ENCODE measurements at places on chromosomes 13 and 19.

DNA sequence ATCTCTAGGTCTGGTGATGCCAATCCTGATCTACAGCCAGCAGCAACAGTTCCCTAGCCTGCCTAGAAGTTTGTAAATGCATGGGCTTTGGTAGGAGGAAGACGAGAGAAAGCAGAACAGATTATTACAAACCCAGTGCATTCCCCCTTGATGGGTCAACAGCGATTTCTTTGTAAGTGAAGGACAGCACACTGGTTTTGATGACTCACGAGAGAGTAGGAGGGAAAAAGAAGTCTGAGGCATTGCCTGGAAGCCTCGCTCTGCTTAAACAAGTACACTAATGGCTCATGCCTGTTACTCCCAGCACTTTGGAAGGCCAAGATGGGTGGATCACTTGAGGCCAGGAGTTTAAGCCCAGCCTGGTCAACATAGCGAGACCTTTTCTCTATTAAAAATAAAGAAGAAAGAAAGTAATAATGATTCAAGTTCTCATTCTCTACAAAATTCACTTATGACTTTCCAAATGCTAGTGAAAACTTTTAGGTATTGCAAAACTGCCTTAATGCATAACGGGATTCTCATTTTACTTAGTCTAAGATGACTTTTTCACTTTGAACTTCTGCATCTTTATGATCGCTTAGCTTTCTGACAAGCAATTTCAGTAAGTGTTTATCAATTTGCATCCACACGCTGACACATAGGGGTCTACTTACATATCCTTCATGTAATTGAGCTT is 47.7 kb upstream of the USPL1 start:
- DNase-seq, result no peak

- no peak for DNase-seq
These were observed 108.6 kb downstream of the ELF1 start for GRCh38 chr13:40910324-40911050.

DNA sequence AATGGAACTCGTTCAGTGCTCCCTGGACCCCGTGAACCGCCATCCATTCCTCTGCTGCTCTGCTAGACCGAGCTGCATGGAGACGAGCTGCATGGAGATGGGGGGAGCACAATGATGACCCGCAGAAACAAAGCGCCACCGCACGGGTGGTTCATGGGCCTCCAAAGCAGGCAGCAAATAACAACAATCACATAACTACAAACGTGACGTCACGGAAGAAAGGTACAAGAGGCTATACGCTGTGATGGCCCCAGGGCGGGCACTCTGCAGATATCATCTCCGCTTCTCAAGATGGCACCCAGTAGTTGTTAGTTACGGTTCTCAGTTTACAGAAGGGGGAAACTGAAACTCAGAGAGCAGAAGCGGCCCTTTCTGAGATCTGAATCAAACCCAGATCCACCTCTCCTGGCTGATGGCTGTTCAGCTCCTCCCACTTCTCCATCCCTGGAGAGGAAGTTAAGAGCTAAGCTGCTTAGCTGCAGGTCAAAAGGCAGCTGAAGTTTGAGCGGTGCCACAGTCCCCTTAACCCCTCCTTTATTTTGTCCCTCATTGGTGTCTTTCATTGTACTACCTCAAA is 1.7 kb downstream of the ATP13A1 start:
- peak; percentile 81 for DNase-seq

GRCh38 chr19:30325676-30326392 is 46.4 kb upstream of the ZNF536 start:
- no peak for DNase-seq

GRCh38 chr13:52974711-52975110 is 53.9 kb upstream of the OLFM4 start:
- no peak for DNase-seq
